Breast epithelium (tissue), 4 donors: ENCODE measurements at places on chromosomes 16 and 17.

- DNase-seq, result peak; percentile 19
Measured at GRCh38 chr17:16938496-16939207, 33.3 kb downstream of the TNFRSF13B start.

DNA sequence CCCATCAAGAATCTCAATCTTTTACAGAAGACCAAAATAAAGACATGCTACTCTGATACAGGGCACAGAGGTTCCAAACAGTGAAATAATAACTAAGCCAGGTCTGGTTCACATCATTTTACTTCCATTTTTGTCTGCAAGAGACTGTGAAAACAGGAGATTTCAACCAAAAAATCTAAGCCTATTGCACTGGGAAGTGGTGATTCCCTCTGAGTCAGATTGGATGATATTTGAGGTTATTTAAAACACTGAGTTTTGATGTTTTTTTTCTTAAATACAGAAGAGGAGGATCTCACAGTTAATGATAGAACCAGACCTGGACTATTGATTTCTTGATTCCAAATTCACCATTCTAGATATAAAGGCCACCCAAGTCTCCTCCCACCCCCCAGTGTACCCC lies 117.3 kb upstream of the FAM20A start:
- DNase-seq, result no peak

DNA sequence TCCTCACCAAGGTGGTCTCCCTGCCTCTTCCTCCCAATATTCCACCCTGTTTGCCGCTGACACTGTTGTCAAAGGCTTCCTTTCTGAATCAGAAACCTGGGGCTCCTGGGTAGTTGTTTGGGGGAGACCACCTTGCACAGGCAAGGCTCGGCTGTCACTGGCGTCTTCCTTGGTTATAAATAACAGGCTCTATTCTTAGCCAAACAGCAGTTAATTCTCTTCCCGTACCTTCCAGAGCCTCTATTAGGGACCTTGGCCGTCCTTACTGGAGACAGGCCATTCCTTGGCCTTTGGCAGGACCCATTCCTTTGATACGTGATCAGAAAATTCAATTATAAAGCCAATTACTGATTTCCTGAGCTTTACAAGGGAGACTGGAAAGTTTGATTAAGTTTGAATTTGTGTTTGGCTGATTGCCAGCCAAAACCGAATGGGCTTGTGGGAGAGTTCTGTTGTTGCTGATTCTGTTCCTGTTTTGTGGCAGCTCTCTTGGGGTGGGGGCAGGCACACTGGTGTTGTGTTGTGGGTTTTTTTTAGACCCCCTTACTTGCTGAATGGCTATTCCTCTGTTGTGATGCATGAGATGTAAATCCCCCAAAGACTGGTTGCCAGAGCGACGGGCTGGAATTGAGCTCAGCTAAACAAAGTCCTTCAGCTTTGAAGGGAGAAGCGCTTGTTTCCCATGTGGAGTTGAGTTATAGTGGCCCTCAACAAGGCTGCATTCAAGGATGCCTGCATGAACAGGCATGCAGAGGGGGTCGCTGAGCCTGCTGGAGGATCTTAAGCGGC lies 104.6 kb downstream of the GNAO1 start:
- DNase-seq, result no peak

DNA sequence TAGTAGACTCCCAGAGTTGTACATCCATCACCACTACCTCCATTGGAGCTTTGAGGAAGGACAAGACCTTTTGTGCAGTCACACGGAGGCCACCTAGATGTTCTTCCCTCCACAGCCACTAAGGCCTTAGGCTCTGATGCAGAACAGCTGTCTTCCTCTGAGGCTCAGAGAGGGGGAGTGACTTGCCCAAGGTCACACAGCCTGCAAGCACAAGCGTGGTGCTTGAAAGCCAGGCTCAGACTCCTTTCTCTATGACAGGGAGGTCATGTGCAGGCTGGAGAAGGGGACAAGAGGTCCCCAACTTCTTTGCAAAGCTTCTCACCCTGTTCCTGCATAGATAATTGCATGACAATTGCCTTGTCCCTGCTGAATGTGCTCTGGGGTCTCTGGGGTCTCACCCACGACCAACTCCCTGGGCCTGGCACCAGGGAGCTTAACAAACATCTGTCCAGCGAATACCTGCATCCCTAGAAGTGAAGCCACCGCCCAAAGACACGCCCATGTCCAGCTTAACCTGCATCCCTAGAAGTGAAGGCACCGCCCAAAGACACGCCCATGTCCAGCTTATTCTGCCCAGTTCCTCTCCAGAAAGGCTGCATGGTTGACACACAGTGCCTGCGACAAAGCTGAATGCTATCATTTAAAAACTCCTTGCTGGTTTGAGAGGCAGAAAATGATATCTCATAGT lies 12.7 kb downstream of the SCGB1C2 start:
- DNase-seq, result no peak

DNA sequence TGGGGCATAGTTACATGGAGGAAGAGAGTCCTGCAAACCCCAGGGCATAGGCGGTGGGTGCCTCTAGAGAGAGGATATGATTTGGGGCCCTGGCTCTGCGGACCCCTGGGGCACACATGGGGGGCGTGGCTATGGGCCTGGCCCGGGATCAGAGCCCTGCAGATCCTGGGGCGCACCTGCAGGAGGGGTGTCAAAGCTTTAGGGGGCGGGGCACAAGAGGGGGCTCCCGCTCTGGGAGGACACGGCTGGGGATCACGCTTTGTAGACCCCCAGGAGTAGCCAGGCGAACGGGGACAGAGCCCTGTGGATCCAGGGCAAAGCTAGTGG lies 497 bp downstream of the BCL7C start:
- DNase-seq, result no peak

DNA sequence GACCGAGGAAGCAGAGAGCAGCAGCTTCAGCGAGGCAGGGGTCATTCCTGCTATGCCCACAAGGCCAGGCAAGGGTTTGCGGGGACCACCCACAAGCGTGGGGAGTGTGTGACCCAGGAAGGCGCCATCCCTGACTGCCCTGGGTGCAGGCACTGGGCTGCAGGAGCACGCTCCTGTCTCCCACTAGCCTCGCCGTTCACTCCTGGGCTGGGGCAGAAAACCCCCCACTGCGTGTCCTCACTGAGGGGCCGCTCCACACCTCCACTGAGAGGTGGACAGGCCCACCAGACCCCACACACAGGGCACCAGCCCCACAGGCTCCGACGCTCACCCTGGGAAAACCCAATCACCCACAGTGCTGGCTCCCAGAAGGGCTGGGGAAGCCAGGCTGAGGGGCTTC lies 56.1 kb downstream of the KLHDC4 start:
- DNase-seq, result no peak

DNA sequence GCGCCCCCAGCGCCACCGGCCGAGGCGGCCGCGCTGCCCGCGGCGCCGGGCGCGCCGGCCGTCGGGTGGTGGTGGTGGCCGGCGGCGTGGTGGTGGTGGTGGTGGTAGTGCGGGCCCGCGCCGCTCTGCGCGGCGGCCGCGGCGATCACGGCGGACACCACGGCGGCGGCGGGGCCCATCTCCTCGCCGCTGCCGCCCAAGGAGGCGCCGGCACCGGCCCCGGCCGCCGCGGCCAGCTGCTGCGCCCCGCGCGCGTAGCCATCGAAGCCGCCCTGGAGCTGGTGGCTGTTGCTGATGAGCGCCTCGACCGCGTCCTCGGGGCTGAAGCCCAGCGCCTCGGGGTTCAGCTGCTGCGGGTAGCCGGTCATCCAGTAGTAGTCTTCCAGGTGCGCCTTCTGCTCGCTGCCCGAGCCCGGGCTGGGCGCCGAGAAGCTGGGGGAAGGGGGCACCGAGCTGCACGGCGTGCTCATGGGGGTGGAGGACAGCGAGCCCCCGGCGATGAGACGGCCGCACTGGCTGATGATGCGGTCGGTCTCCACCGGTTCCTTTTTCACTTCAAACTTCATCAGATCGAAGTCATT lies 1.2 kb downstream of the MAF start:
- DNase-seq, result no peak

- peak; percentile 100 for DNase-seq
Measured at GRCh38 chr17:82022981-82023446, at the start of gene LRRC45. LRRC45 (plus strand) TSS chr17:82023305; CDS start chr17:82023644, 339 bp downstream.
